HuH-7 (cell line): ENCODE measurements at places on chromosomes 7 and 10.
A peak's percentile ranks its signal among the peaks of the same experiment; 100 is the strongest.

GRCh38 chr10:12340371-12340770 is 9.0 kb upstream of the CAMK1D start:
- DNase-seq = no peak

GRCh38 chr7:131792311-131792710 is 235.9 kb upstream of the PODXL start:
- no peak for DNase-seq

GRCh38 chr7:144834641-144835144 is 1.2 kb downstream of the TPK1 start:
- DNase-seq = peak; percentile 39

GRCh38 chr10:116973946-116974455 is 31.0 kb downstream of the SHTN1 start:
- DNase-seq = no peak

DNA sequence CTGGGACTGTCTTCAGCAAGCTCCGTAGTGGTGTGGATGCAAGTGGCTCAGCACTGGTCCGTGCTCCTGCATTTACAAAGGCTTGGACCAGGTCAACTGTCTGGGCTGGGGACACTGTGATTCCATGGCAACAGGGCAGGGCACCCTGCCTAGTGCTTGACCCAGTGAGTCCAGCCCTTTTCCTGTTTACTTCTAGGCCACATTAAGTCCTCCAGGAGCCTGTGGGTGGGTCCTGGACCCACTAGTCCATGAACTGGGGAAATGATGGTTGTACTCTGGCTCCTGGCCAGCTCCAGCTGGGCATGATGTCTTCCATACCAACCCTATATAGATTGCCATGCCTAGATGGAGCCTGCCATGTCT is 152.0 kb downstream of the RPS24 start:
- no peak for DNase-seq

DNA sequence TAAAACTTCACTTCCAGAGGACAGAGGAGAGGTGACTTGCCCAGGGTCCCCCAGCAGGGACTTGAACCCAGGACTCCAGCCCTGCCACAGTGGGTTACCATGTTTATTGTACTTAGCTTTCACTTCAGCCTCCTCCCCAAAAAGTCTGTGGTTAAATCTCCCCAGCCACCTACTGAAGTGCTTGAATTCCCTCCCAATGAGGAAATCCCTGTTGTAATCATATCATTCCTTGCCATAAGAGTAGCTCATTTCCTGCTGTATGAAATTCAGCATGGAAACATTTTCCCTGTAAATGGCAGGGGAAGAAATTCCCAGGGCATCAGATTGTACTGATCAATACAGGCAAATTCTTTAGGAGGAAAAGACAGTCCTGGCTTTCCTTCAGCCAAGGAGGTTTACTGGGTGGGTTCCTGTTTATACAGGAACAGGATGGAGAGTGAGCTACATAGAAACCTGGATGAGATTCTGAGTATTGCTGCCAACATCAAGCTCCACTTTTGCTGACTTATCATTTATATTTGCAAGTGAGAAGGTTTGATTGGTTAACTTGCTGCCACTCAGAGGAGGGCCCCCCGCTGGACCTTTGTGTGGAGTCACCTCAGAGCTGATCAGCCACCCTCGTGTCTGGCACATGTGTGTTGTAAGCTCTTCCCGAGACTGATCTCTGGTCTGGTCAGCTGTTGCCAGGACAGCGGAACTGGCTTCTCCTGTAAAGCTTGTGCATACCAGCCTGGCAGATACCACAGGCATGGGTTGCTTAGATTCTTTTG is 16.4 kb upstream of the PDZD8 start:
- DNase-seq = no peak

GRCh38 chr10:109933984-109934565 is 10.8 kb upstream of the XPNPEP1 start:
- no peak for DNase-seq

GRCh38 chr10:79088176-79088575 is 19.4 kb downstream of the ZMIZ1 start:
- no peak for DNase-seq

DNA sequence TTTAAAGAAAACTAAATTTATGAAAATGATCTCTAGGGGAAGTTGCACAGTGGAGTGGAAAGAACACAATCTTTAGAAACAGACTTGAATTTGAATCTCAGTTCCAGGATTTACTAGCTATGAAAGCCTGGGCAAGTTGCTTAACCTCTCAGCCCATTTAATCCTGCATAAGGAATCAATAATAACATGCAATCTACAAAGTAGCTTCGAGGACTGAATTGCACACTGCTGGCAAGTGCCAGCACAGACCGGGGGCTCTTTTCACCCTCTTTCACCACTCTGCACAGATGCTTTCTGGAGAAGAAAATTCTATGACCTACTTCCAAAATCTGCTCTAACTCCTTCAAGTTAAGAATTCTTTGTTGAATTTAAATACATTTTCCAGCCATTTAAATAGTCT is 63.4 kb upstream of the ANK3 start:
- DNase-seq = no peak

- no peak for DNase-seq
Measured at GRCh38 chr7:26492816-26493215, 201.2 kb downstream of the SNX10 start.

DNA sequence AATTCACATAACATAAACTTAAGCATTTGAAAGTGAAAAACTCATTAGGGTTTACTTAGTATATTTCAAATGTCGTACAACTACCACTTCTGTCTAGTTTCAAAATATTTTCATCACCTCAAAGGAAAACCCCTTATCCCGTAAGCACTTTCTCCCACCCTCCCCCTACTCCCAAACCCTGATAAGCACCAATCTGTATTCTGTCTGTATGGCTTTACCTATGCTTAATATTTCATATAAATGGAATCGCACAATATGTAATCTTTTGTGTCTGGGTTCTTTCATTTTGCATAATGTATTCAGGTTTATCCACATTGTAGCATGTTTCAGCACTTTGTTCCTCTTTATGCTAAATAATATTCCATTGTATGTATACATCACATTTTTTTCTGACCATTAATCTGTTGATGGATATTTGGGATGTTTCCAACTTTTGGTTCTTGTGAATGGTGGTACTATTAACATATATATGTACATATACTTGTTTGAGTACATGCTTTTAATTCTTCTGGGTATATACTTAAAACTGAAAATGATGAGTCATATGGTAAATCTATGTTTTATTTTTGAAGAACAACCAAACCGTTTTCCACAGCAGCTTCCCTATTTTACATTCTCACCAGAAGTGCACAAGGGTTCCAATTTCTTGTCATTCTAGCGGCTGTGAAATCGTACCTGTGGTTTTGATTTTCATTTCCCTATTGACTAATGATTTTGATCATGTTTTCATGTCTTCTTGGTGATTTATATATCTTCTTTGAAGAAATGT is 6.2 kb upstream of the STARD3NL start:
- DNase-seq = no peak

DNA sequence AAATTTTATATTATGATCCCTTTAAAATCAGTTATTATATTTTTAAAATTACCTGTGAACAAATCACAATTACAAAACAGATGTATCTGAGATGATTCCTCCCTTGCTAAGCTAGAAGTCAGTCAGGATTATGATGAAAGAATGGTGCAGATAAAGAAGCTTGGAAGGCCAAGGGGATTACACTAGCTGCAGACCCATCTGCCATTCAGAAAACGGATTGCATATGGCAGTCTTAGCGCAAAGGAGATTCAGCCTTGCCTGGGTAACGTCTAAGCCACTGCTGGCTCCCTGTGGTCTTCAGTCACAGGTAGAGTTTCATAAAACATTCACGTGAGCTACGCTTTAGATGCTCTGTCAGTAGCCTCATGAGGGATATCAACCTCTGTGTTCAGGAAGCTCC is 222.2 kb downstream of the POU6F2 start:
- no peak for DNase-seq

DNA sequence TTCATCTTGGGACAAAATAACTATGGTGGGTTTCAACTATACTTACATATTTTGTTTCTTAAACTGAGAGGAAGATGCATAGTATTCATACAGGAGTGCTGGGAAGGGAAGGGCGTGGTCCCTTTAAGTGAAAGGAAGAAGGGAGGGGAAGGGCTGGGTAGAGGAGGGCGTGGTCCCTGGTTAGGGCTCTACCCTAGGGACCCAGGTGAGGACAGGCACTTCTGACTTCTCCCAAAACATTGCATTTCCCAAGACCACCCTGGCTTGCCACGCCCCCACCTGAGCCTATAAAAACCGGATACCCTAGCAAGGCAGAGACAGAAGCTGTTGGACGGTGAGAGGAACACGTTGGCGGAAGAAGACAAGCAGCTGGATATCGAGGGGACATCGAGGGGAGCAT is 157.6 kb upstream of the PLXNA4 start:
- DNase-seq = no peak

DNA sequence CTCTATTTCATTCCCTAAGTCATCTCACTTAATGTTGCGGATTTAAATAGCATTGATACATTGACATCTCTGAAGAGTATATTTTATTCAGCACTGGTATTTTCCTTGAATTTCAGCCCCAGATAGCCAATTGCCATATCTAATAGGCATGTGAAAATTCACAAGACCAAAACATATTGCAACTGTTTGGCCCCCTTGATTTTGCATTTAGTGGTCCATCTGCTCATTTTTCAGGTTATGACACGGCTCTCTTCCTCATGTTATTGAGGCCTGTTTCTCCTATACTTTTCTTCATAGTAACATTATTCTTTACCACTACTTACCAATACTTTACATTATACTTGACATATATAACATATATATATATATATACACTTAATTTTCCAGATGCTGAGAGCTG is 43.7 kb downstream of the MKLN1 start:
- DNase-seq = no peak

GRCh38 chr10:5650664-5651387 is 15.6 kb downstream of the ASB13 start:
- DNase-seq = no peak

- DNase-seq = no peak
Measured at GRCh38 chr7:92131093-92131492, 3.2 kb downstream of the CYP51A1 start.

DNA sequence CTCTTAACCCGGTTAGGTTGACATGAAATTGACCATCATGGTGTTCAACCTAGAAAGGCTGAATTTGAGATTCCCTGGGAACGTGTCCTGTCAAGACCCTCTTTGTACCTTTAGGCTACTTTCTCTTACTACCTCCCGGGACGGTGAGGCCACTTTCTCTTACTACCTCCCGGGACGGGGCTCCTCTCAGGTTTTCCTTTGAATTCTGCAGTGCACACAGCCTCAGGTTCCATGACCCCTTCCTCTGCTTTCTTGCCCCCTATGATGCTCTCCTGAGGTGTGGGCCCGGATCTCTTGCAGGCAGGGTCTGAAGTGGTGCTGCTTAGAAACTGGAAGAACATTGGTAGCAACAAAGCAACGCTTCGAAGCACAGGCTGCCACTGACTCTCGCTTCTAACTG is 155.3 kb downstream of the CAMK1D start:
- DNase-seq = no peak

DNA sequence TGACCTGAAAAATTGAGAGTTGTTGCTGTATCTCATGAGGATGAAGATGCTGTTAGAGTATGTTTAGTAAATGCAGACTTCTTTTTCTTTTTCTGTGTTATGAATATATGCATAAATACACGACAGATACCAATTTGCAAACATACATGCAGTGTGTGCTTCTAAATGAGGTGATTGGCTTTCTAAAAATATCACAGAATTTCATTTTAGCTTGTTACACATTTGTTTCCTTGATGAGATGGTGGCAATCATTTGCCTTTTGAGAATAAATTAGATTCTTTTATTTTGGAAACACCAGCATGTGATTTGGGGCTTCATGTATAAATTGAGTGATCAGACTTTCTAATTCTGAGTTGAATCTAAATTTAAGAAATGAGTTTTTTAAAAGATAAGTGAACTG is 29.7 kb downstream of the CCNY start:
- no peak for DNase-seq

DNA sequence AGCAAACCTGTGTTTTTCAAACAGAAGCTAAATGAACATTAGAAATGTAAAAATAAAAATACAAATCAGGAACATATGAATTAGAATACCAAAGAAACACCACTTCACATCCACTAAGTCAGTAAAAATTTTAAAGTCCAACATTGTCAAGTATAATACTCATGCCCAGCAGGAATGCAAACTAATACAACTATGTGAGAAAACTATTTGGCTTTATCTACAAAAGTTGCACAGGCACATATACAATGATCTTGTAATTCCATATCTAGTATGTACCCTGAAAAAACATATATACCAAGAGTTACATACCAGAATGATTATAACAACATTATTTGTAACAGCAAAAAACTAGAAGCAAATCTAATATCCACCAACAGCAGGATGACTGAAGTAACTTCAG is 91.1 kb downstream of the RNF32 start:
- DNase-seq = no peak

DNA sequence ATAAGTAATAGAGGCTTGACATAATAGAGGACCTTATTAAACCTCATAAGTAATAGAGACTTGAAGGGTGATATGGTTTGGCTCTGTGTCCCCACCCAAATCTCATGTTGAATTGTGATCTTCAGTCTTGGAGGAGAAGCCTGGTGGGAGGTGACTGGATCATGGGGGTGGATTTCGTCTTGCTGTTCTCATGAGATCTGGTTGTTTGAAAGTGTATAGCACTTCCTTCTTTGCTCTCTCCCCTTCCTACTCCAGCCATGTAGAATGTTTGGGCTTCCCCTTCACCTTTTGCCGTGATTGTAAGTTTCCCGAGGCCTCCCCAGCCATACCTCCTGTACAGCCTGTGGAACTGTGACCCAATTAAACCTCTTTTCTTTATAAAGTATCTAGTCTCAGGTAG is 8.6 kb downstream of the KIFBP start:
- DNase-seq = no peak

GRCh38 chr10:7789390-7789789 is 1.4 kb downstream of the ATP5F1C start:
- DNase-seq = peak; percentile 25

- DNase-seq = no peak
Measured at GRCh38 chr10:51421853-51422252, 277.5 kb downstream of the CSTF2T start.

DNA sequence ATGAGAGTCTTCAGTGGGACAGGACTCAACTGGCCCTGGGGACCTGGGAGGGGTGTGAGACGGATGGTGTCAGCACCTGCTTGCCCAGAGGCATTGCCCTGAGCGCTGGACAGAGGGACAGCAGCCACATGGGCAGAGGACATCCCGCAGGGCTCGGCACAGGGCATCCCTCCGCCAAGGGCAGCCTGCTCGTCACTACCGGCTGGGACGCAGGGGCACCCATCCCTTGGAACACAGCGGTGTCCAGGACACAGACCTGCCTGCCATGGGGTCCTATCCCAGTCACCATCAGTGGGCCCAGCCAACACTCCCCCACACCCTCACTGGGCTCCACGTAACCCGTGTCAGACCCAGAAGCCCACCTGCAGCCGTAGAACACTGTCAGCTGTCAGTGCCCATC is 109.3 kb downstream of the LARP4B start:
- no peak for DNase-seq

- DNase-seq = no peak
Measured at GRCh38 chr10:66537186-66537585, 388.6 kb upstream of the LRRTM3 start.

- DNase-seq = no peak
Measured at GRCh38 chr7:109868215-109868860, 1222.6 kb upstream of the LRRN3 start.
